ENCODE measurements at places on chromosomes 3 and 15.

GRCh38 chr15:93233710-93234109 lies 144.7 kb upstream of the RGMA start:
- no peak for DNase-seq

DNA sequence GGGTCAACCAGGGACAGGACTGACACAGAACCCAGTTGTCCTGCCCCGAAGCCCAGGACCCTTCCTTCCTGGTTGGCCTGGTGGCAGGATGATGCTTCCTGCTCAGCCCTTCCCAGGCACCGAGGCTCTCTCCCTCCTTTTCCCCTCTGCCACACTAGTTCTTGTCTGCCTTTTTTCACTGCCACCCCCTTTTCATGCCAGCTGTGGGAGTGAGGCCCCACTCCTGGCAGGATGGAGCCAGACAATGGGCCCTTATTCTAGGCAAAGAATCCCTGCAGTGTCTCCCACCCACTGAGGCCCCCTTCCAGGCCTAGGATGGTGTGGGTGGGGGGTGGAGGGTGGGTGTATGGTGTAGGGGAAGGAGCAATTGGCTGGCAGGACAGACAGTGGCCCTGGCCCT lies 1.1 kb upstream of the SCAMP5 start:
- DNase-seq: no peak

- DNase-seq: no peak
Measured at GRCh38 chr3:139548801-139549200, 9.3 kb upstream of the RBP1 start.

DNA sequence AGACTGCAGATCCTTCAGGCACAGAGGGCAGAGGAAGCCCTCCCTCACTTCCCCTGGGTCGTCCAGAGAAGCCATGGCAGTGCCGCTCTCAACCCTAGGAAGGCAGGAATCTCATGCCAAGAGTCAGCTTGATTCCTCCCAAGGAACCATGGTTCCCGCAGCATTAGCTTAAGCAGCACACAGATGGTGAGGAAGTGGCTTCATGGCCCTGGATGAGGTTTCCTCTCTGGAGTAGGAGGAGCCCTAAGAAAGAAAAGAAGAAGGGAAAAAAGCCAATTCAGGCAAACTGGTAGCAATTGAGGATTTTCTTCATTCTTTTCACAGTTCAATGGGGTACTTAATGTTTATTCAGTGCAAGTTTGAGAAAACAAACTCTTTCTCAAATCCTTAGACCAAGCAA lies 2.9 kb downstream of the RBSN start:
- DNase-seq: no peak

- no peak for DNase-seq
Measured at GRCh38 chr15:63843901-63844317, 10.2 kb upstream of the HERC1 start.

GRCh38 chr15:95973566-95974256 lies 356.8 kb upstream of the NR2F2 start:
- DNase-seq: no peak

GRCh38 chr15:70065006-70065722 lies 32.6 kb downstream of the TLE3 start:
- no peak for DNase-seq

DNA sequence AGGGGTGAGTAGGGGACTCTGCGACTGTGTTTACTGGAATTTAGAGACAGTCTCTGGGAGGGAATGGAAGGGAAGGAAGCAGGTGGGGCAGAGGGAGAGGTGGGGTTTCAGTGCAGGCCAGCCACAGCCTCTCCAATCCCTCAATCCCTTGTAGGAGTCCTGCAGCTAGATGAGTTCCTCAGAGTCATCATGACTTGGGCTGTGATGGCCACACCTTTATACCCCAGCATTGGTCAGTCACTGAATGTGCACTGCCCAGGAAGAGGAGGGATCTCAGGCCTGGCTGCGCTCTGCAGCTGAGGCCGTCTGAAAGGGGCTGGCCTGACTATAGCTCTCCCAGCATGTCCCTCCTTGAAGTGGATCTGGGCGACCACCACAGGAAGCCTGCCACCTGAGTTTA lies 67.3 kb upstream of the GLCE start:
- no peak for DNase-seq

- DNase-seq: no peak
Measured at GRCh38 chr3:179624451-179624850, 19.9 kb downstream of the NDUFB5 start.

- no peak for DNase-seq
Measured at GRCh38 chr3:105807146-105807545, 61.7 kb downstream of the CBLB start.

DNA sequence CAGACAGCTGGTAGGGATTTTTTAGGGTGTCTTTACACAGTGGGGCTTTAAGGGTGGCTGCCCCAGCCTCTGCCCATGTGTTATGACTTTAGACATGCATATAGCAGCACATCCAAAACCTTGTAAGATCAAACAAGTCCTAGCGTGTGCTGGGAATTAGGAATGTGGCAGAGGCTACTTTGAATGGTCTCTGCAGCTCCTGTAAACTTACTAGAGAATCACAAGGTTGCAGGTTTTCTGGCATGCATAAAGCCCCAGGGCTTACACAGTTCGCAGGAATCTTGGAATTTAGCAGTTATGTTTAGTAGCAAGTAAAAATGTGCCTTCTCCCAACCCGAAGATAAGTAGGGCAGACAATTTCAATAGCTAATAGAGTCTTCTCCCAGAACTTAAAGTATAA lies 46.9 kb upstream of the COL6A6 start:
- DNase-seq: no peak

- no peak for DNase-seq
Measured at GRCh38 chr3:161548301-161548700, 51.7 kb downstream of the OTOL1 start.

GRCh38 chr3:113601240-113601639 lies 68.9 kb downstream of the SIDT1 start:
- no peak for DNase-seq

DNA sequence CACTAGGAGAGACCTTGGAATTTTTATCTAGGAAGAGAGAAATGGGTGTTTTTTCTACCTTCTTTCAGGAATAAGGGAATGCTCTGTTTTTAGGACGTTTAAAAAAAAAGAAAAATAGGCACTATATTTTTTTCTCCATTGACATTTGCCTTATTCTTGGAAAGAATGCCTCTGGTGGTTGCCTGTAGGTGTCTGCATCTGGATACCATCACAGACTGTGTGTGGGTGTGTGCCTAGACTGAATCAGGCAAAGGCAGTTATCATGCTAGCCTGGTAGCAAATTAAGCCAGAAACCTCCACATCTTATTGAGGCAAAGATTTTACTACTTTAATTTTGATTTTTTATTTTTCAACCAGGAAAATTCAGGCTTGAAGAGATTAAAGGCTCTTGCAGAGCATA lies 513.6 kb upstream of the KCNMB2 start:
- peak; percentile 12 for DNase-seq

DNA sequence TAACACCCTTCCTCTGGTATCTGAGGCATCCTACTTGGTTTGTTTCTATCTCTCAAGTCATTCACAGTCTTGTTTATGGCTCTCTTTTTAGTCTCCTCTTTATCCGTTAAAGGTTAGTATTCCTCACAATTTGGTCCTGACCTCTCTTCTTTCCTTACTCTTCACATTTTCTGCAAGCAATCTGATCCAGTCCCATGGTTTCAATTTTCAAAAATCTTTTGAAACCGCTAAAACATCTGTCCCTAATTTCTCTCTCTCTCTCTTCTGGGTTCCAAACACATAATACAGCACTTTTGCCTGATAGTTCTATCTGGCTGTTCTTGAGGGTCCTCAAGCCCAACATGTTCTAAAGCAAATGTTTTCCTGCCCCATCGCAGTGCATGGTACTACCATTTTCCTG lies 149.0 kb downstream of the SERPINI1 start:
- DNase-seq: no peak

DNA sequence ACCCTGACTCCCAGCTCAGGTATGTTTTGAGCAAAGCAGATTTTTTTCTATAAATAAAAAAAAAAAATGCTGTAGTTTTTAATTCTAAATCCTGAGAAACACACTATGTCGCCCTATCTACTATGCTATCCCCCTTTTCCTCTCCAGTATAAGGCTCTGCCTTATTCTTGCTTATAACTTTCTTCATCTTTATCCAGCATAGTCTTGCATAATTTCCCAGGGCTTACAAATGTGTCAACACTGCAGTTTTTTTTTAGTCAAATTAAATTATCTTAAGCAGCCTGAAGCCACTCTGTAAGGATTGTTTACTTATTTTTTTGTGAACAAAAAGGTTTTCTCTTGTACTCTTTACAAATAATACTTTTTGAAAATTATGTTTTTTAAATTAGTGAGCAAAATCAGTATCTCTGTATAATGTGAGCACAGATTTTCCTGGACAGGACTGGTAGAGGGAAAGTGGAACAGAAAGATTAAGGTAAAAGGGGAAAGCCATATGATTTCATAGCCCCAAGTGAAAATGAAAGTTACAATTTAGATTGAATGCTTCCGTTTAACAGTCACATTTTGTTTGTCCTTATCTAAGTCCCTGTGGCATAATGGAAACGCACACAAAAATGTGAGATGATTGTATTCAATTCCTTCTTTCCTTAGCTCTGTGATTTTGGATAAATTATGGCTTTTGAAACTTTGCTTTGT lies 5.6 kb upstream of the PYDC2 start:
- DNase-seq: no peak

DNA sequence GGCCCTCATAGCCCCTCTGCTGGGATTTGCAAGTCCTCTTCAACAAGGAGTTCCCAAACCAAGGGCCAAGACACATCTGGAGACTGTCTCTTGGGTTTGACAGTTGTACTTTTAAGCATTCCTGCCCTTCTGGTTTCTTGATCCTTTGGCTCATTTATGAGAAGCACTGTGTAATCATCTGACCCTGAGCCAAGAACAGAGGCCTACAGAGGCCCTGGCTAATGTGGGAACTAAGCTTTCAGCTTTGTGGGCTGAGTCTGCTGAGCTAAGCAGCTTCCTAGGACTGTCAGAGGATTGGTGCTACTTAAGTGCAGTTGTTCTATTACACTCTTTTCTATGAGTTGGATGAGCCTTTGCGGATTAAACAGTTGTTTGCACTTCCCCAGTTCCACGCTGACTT lies 178.3 kb downstream of the KBTBD8 start:
- no peak for DNase-seq

- no peak for DNase-seq
Measured at GRCh38 chr3:115292131-115292530, 145.0 kb upstream of the ZBTB20 start.

DNA sequence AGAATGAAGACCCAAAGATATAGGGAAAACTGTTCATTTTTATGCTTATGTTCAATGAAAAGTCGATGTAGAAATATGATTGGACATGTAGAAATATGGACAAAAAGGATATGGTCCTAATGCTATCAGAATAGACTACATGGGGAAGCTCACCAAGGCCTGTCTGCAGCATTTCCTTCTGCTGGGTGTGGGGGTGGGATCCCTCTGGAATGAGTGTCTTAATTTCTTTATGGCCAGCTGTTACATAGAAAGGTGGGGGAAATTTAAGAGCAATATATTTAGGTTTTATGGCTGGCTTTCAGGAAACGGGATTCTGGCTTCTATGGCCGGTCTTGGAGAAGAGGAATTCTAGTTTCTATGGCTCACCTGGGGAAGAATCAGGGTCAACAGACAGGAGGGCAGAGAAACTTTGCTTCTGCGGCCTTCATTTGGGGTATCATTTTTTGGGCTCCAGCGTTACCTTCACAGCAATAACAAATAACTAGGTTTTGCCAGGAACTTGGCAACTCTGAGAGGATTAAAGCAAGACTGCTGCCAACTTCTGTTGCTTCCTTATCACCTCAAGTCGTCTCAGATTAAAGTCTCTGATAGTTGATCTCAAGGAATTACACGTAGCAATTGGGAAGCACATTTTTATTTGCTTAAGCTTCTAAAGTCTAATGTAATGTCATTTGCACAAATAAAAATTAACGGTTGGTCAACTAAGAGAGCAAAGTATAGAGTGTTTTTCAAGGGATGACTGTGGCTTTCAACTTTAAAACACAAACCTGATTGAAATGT lies 57.0 kb upstream of the GATM start:
- no peak for DNase-seq

DNA sequence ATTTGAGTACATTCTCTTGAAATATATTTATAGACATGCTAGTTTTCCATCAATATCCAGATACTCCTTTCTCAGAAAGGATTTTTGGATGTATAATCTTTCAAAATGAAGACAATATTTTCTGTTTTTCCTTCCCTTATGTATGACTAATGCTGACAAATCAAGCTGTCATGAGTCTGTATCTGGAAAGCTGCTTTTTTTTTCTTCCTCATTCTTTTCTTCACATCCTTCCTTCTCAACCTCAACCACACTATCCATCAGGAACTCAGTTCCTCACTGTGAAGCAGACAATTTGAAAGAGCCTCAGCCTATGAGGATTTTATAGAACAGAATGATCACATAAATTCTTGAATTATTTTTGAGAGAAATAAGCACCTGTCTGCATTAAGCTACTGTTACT lies 335.9 kb upstream of the EPHA6 start:
- DNase-seq: no peak

DNA sequence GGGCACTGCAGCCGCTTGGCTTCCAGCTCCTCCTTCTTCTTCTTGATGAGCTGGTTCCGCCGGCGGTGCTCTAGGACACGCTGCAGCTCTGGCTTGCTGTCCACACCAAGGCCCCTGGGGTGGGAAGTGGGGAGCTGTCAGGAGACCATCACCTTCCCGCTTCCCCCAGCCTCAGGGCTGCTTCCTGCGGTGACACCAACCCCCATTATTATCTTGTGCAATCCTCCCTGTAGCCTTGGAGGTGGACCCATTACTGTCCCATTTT lies 10.0 kb downstream of the FAM107A start:
- no peak for DNase-seq

GRCh38 chr3:50293079-50293801 lies 1.0 kb upstream of the IFRD2 start:
- no peak for DNase-seq

- DNase-seq: no peak
Measured at GRCh38 chr3:7275396-7275795, 414.5 kb downstream of the GRM7 start.

DNA sequence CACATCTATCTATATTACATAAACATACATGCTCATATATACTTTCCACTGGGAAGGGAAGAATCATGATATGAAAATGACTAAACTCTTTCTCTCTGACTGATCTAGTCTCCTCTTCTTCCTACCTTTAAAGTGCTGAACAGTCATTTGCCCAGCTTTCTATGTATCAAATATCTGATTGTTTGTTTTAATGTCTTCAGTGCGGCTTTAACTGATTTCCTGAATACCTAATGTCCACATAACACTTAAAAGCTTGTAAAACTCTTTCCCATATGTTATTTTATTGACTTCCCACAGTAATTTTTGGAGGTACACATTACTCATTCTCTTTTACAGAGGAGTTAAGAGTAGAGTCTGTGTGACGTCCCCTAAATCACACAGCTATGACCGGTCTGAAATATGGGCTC lies 28.2 kb downstream of the CPOX start:
- peak; percentile 18 for DNase-seq

DNA sequence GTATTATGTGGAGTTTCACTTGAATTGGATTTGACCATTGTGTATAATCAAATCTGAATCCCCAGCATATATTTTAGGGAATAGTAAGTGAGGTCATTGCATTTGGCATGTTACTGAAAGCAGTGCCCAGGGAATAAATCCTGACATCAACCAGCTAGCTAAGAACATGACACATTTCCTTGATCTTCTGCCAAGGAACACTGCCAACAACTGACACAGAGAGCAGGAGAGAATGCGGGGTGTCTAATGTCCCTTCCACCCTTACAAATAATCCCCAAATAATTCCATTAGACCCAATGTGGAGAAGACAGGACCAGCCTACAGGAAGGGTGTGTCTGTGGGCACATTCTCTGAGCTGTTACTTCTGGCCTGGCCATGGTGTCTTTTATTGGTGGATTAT lies 30.6 kb upstream of the UBE3A start:
- DNase-seq: no peak

- no peak for DNase-seq
Measured at GRCh38 chr3:124203292-124203691, 211.4 kb upstream of the ROPN1 start.

- no peak for DNase-seq
Measured at GRCh38 chr3:125340121-125340520, 35.0 kb downstream of the ZNF148 start.

Data from GM04504 (cell line).